ENCODE measurements at places on chromosomes 2 and 18.

DNA sequence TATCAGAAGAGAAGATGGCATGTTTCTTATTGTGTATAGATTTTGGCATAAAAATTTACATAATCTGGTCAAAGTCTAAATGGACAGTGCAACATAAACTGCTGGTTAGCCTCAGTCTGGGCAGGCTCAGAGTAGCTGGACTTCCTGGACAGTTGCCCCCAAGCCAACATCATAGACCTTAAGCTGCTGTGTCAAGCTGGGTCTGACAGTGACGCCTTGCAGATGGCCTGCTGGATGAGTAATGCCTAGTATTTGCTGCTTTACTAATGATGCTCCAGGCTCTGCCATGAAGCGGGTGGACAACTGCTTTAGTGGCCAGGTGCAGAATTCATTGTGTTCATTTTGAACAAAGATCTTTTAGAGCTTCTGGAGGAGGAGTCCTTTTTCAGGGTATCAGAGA is 603.7 kb upstream of the ZEB2 start:
- DNase-seq, result no peak

- no peak for DNase-seq
These were observed 97.9 kb downstream of the ATAD2B start for GRCh38 chr2:23828986-23829385.

GRCh38 chr2:231640641-231641111 is 48.0 kb downstream of the TEX44 start:
- DNase-seq, result no peak

DNA sequence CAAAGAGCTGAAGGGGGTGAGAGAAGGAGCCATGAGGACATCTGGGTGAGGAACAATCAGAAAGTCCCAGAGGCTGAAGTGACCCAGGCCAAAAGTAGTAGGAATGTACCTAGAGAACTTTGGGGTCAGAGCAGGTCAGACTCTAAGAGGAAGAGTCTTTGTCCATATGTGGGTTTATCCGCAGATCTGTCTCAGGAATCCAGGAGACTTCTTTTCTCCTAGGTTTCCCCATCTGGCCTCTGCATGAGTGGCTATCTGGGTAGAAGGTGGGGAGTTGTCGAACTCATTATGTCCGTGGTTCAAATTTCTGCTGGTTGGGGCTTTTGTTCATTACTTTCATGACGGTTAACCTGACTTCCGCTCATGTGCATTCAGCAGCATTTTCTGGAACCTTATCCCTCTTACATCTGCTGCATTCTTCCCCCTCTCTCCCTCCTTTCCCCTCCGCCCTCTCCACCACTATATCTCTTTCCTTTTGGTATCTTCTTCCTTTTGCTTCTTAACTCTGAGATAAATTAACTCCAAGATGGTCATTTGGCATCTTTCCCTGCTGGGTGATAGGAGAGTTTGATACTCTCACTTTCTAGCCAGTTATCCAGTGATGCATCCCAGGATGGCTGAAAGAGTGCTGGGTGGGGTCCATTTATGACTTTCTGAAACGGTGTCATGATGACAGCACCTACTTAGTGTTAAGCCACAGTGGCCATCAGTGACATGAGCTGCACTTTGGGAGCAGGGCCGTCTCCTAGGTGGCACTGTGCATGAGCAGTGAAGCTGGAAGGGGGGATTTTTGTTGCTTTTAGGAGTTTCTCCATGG is 2.1 kb downstream of the LIPG start:
- DNase-seq, result no peak

GRCh38 chr2:128557831-128558241 is 239.2 kb upstream of the HS6ST1 start:
- no peak for DNase-seq

- no peak for DNase-seq
These were observed 64.8 kb upstream of the CHST9 start for GRCh38 chr18:27249933-27250332.

- DNase-seq, result no peak
These were observed 1273.6 kb upstream of the SLC39A10 start for GRCh38 chr2:194383401-194383800.

- peak; percentile 74 for DNase-seq
These were observed 359.9 kb downstream of the TNS1 start for GRCh38 chr2:217642944-217643343.

DNA sequence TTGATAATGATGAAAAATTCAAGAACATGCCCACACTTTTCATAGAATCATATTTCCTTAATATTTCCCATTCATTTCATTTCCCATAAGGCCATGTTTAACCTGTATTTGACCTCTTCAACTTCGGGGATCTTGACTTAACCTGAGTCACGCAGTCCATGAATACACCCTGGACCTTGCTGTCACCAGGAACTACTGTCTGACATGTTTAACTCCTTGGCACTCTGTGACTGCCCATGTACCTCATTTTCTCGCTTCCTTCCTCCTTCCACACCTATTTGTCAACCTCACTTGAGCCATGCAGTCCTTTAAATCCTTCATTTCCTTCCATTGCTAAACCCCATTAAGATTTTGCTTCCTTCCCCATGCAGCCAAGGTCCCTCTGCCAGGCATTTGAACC is 16.3 kb downstream of the ABCB11 start:
- DNase-seq, result no peak

Data from retina (tissue), 1 donor.